Right cardiac atrium (tissue), 5 donors: ENCODE measurements at places on chromosomes 1 and 21.

- DNase-seq: peak; percentile 56
Observed at GRCh38 chr1:2294033-2294724, 66.1 kb downstream of the SKI start.

DNA sequence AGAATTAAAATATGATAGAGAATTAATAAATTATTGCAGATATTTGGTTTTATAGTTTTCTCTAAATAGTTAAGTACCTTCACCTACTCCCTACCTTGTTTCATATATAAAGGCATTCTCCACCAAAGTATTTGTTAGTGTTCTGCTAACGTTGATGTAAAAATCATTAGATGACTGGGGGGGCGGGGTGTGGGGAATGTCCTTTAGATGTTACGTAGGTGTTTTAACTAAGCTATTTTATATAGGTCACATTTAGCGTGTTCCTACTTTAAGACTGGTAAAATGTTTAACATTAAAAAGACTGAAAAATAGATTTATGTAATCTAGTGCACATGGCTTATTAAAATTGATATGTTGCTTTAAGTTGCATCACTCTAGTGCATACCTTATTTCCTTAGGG lies 48.6 kb downstream of the PTPRC start:
- DNase-seq: no peak

- peak; percentile 70 for DNase-seq
Observed at GRCh38 chr1:27144920-27145661, 9.8 kb downstream of the SLC9A1 start.

GRCh38 chr1:246293366-246294121 lies 213.5 kb downstream of the SMYD3 start:
- DNase-seq: no peak

- no peak for DNase-seq
Observed at GRCh38 chr1:90605070-90605469, 112.0 kb downstream of the BARHL2 start.

GRCh38 chr21:33824156-33824941 lies 91.3 kb downstream of the ATP5PO start:
- DNase-seq: peak; percentile 62

- DNase-seq: no peak
Observed at GRCh38 chr1:225654688-225655508, 2.0 kb upstream of the ENAH start.

- no peak for DNase-seq
Observed at GRCh38 chr21:16437586-16437985, 707.8 kb downstream of the USP25 start.

- no peak for DNase-seq
Observed at GRCh38 chr1:59346429-59346828, 49.5 kb downstream of the FGGY start.

GRCh38 chr1:6205849-6206519 lies at the start of gene RNF207:
Gene RNF207, plus strand, starts transcription at chr1:6206119. Its CDS starts 417 bp downstream, at chr1:6206536.
- peak; percentile 85 for DNase-seq

DNA sequence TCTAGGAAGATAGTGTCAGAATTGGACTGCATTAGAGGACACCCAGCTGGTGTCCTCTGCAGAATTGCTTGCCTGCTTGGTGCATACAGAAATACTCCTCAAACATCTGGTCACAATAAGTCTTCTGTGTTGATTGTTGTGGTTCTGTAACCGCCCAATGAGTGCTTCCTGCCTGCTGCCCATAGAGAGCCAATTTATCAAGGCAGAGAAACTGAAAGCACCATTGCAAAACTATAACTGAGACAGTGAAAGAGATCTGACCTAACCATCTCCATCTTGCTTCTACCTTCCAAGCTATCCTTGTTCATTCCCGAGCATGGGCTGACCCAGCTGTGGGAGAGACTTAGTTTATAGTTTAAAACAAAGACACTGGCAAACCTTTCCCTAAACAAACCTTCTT lies 462.4 kb upstream of the RGS18 start:
- no peak for DNase-seq

DNA sequence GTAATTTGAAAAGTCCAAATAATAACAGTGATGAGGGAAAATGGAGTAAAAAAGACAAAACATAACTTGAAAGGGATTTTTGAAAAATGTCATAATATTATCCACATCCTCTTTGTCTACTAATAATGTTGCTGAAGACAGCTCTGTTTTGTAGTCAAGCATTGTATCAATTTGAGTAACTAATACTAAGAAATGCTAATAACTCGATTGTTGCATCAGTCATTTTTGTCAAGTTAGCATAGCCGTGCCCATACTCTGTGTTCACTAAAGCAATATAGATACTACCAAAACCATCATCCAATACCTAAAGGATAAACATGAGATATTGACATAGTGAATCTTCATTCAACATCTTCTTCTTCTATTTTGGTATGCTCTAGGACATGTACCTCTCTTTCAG lies 17.3 kb downstream of the PDC start:
- no peak for DNase-seq
